ENCODE measurements at places on chromosomes 2 and 18. TPM values are rescaled to one million over a fixed set of nuclear protein-coding genes. Genes with fewer than 3 reads are reported as not detected.
A peak's percentile ranks its signal among the peaks of the same experiment; 100 is the strongest.

- DNase-seq, result no peak
Measured at GRCh38 chr18:39494211-39494896, 1928.8 kb upstream of the CELF4 start.

GRCh38 chr2:173760553-173760952 is 204.6 kb downstream of the SP3 start:
- no peak for DNase-seq

DNA sequence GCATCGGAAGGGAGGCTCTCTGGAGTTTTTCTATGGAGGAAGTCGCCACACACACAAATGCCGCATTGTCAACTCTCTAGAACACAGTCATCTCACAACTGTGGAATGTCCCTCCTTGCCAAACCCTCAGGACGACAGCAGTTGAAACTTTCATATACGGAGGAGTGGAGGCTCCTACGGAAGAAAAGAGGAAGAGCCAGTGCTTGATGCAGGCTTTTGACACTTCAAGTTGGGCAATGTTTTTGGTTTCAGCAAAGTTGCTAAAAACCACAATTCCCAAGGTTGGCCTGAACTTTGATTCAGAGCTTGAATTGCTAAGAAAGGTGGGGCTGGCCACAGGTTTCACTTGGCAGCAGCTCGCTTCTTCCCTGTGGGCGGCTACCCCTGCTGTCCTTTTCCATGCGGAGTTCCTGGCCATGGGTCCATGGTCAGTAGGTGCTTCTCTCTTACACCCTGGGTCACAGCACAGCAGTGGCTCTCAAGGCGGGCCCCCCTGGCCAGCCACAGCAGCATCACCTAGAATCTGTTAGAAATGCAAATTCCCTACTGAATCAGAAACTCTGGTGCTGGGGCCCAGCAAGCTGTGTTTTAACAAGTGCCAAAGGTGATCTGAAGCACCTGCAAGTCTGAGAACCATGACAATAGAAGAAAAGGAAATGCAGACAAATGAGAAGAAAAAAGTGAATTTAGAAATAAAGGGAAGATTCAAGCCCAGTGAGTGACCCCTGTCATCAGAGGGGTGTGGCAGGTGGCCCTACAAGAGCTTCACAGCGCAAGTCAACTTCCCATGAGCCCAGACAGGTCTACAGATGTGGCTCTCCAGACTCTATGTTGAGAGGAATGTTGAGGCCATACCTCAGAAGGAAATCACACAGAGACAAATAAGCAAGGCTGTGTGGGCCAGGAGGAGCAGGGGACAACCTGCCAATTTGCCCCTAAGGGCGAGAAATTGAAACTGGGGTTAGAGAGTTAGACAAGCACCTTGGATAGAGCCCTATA is 856.4 kb downstream of the RNF144A start:
- no peak for DNase-seq

DNA sequence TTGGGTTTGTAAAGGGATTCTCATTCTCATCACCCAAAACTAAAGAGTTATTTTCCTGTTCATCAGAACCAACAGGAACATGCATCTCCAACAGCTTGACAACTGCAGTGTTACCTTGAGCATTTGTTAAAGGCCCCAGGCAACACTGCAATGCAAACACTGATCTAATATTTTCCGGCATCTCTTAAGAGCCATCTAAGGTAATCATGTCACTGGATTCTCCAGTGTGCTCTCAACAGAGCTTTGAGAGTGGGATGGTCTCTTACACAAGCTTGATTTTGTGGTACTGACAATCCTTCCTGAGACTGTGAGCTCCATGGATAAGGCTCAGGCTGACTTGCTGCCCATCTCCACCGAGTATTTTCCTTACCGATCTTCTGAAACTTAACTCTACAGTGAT is 90.5 kb upstream of the ITGB6 start:
- no peak for DNase-seq

DNA sequence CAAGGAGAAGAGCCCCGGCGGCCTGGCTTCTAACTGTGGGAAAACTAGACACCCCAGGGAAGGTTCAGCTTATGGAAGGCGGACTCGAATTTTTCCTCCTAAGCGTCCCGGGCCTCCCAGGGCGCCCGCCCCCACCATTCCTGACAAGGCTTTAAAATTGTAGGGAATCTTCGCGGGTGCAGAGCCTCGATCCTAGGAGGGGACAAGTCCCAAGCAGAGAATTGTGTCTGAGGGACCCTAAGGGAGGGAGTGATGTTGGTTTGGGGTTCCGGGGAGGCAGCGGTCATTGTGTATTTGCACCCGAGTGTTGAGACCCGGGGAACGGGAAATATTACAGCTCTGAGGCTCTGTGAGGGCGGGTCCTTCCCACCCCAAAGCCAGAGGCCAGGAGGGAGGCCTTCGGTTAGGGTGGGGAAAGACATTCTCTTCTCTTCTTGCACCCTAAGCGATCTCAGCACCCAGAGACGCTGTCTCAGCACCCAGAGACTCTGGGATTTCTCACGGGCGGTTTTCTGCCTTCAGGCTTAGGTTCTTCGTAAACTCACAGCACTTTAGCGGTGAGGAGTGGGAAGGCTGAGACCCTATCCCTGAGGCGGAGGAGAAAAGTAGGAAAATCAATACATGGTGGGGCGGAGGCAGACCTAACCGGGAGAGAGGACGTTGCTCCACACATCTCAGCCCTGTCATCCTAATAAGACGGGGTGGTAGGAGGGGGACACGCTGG is 7.6 kb downstream of the OSR1 start:
- DNase-seq, result no peak

GRCh38 chr2:198167346-198167745 is 363.0 kb downstream of the PLCL1 start:
- no peak for DNase-seq

DNA sequence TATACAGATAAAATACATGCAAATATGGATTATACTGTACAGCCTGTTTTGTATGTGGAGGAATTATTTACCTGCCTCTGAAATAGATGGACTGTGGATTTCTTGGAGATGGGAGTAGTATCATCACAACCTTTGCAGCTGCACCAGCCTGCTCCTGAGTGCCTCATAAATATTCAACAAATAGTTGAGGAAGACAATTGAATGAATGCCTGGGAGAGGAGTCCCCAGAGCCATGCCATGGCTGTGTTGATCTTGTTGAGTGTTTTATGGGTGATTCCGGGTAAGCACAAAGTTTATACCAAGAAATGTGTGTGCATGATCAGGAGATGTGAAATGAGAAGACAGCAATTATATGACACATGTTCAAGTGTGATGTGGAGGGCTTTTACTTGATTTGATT is 225.0 kb downstream of the FHOD3 start:
- no peak for DNase-seq

Gene ARHGEF33
- total RNA-seq, result 0.09 TPM

DNA sequence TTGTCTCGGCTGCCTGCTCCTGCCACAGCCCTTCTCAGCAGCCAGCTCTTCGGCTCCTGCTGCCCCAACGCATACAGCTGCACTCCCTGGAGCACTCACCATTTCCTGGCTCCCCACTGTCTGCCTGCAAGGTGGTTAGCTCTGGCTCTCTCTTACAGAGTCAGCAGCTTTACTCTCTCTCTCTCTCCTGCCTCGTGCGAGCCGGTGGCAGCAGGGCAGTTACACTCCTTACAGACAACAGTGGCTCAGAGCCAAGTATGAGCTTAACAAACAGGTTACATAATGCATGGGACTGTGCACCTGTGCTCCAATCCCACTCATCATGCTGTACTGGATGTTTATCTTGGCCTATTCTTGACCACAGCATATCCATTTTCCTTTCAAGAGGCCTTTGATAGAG is 47.4 kb upstream of the DNAJC10 start:
- DNase-seq, result peak; percentile 49

GRCh38 chr2:72629062-72629461 is 196.8 kb downstream of the EXOC6B start:
- DNase-seq, result no peak

Gene CFAP221
- 0.57 TPM for total RNA-seq

DNA sequence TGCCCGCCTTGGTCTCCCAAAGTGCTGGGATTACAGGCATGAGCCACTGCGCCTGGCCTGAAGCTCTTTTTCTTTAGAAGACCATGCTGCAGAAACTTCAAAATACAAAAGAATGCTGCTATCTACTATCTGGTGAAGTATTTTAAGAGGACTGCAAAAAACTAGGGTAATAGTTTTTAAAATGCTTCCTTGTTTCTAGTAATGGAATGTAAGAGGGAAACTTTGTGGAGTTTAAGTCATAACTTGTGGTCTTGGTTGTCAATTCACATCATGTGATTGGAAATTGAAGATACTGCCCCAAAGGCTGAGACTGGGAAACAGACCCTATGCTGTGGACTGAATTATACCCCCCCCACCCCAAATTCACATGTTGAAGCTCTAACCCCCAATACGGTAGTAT is 68.3 kb downstream of the B3GNT2 start:
- DNase-seq, result no peak

Gene SCYGR6
- not detected for total RNA-seq

Gene GCG
- total RNA-seq, result not detected

DNA sequence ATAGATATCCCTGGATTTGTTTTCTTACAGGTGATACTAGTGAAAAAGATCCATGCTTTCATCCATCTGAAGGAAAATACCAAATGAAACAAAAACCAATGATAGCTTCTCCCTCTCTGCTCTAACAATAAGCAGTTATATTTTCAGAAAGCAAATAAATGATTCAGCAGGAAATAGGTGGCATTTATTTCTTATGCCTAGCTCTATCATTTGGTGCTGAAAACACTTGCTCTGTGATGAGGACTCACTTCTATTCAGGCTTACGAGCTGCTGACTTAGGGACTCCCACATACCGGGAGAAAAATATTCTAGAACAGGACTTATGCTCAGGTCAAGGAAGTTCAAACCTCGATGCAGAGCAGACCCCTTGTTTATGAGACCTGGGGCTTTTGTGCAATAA is 142.6 kb downstream of the SETBP1 start:
- no peak for DNase-seq

Gene NYAP2
- not detected for total RNA-seq

Gene TUBB8B
- total RNA-seq, result not detected

Gene SAG
- not detected for total RNA-seq

DNA sequence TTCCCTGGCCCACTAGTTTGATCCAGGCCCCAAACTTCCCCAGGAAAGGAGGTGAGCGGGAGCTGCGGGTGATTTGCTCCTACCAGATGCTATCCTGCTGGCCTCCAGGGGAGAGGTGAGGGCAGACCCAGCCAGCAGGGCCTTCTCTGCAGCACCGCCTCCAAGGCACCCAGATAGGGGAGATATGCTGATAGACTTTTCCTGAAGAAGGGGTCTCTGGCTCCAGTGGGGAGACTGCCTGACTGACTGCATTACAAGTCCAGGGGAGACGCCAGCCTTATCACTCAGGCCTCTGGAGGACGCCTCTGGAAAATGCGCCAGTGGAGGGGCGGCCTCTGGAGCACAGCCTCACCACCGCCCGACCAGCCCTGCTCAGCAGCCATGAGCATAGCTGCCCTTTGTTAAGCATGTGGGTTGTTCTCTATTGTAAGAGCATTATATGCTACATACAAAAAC is 60.6 kb upstream of the SMAD7 start:
- no peak for DNase-seq

Gene TEKT4
- total RNA-seq, result not detected

- DNase-seq, result no peak
Measured at GRCh38 chr2:49827366-49827765, 673.1 kb upstream of the FSHR start.

DNA sequence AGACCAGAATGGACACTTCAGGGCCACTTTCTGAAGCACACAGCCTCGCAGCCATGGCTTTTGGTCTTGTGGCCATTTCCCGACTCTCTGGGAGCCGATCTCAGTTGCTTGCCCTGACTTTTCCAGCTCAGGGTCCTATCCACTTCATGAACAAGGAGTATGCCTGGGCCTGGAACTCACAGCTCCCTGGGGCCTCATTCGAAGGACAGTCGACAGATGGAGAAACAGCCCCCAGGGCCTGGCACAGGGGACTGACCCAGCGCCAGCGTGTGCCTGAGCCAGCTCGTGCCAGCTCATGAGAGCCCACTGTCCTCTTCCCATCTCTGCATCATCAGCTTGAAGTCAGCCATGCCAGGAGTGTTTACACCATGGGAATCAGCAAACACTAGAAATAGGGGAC is 134.6 kb upstream of the GPC1 start:
- no peak for DNase-seq

GRCh38 chr2:112623913-112624777 is 21.6 kb upstream of the SLC20A1 start:
- DNase-seq, result peak; percentile 95

GRCh38 chr18:56035546-56035945 is 447.6 kb upstream of the TCF4 start:
- DNase-seq, result no peak

GRCh38 chr2:98538280-98539041 is 69.9 kb downstream of the COA5 start:
- DNase-seq, result no peak

GRCh38 chr18:46260879-46261143 is 156.6 kb downstream of the HAUS1 start:
- DNase-seq, result no peak

GRCh38 chr2:98455494-98455976 is 10.9 kb downstream of the INPP4A start:
- DNase-seq, result no peak

GRCh38 chr2:68318914-68319397 is 793 bp downstream of the CNRIP1 start:
- DNase-seq, result peak; percentile 12

Gene CRYGD
- not detected for total RNA-seq

- DNase-seq, result no peak
Measured at GRCh38 chr2:127047054-127047453, 59.9 kb downstream of the BIN1 start.

All from A172 (cell line).